ENCODE measurements at places on chromosomes 2 and 18.

GRCh38 chr2:164288235-164288634, 333.0 kb downstream of the GRB14 start:
- DNase-seq, result no peak

DNA sequence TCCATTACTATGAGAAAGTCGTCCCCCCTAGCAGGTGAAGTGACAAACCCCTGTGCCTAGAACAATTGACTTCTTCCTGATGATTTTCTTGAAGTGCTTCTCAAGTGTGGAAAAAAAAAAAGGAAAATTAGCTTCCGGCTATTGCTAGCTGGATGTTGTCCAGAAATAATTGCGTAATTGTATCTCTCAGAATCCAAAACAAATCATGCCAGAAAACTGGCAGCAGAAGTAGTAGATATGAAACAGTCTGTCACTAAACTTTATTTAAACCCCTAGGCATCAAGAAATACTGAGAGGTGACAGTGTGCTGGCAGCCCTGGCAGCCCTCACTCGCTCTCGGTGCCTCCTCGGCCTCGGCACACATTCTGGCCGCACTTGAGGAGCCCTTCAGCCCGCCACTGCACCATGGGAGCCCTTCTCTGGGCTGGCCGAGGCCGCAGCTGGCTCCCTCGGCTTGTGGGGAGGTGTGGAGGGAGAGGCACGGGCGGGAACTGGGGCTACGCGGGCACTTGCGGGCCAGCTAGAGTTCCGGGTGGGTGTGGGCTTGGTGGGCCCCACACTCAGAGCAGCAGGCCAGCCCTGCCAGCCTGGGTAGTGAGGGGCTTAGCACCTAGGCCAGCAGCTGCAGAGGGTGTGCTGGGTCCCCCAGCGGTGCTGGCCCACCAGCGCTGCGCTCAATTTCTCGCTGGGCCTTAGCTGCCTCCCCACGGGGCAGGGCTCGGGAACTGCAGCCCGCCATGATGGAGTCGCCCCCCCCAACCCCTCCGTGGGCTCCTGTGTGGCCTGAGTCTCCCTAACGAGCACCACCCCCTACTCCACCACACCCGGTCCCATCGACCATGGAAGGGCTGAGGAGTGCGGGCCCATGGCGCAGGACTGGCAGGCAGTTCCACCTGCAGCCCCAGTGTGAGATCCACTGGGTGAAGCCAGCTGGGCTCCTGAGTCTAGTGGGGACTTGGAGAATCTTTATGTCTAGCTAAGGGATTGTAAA, 80.5 kb upstream of the ABCA12 start:
- no peak for DNase-seq

- no peak for DNase-seq
Measured at GRCh38 chr2:3280683-3281520, 96.7 kb downstream of the EIPR1 start.

- no peak for DNase-seq
Measured at GRCh38 chr2:219538956-219539788, 4.4 kb downstream of the CHPF start.

- no peak for DNase-seq
Measured at GRCh38 chr2:148459377-148459778, 185.2 kb upstream of the EPC2 start.

- DNase-seq, result no peak
Measured at GRCh38 chr2:231088754-231089153, 32.1 kb downstream of the PSMD1 start.

GRCh38 chr2:195538937-195539336, 118.1 kb upstream of the SLC39A10 start:
- DNase-seq, result no peak

DNA sequence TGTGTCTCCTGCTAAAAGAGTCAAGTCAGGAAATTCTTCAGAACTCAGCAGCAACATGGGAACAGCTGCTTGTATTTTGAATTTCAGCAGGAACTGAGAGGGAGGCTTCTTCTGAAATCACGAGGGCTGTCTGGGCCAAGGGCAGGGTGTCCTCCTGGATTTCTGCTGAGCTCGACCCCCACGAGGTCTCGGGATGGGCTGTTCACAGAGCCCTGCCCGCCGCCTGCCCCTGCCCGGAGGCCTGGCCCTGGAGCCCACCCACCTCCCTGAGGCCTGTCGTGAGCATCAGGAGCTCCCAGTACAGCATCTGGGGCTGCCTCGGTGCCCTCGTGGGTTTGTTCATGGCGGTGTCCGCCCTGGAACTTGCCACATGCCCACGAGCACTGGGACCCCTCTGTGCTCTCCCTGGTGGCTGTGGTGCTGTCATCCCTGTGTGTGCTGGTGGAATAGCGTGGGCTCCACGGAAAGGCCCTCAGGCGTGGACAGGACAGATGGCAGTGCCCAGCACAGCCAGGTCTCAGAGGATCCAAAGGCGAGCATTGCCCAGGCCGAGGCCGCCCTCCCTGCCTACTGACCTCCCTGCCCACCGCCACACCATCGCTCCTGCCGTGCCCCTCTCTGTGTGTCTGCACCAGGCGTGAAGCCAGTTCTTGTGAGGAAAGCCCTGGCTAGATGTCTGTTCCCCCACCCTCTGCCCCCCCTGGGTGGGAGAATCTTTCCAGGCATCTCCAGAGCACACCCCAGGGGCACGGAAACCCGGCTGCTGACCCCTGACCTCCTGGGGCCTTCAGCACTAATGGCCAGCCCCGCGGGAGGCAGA, 25.9 kb downstream of the RAMP1 start:
- peak; percentile 63 for DNase-seq

DNA sequence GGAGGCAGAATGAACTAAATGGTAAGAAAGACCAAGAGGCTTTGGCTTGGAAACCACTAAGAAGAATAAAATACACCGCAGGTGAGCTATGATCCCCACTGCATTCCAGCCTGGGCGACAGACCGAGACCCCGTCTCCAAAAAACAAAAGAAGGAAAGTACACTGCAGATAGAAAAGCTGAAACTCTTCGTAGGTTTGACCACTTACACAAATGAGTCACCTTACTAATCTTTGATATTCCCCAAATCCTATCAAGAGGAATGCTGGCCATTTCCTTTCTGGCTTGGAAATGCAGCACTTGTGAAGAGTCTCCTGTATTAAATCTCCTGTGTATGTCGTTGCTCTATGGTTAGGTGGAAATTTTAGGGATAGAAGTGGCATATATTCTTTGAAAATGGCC, 108.8 kb downstream of the MTCL1 start:
- no peak for DNase-seq

- DNase-seq, result peak; percentile 22
Measured at GRCh38 chr2:20226152-20226545, 1.2 kb upstream of the SDC1 start.

DNA sequence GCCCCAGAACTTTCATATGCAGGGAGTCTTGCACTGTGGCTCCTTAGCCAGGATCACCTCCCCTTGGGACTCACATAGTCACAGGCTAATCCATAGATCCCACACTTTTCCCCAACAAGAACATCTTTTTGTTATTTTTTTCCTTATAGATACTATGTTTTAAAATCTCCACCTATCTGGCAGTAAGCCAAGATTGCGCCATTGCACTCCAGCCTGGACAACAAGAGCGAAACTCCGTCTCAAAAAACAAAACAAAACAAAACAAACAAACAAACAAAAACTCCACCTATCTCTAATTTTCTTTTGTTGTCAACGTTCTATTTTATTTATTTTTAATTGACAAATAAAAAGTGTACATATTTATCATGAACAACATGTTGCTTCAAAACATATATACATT, 141.7 kb downstream of the PDE11A start:
- DNase-seq, result no peak

GRCh38 chr2:62084801-62085200, 111.1 kb upstream of the B3GNT2 start:
- DNase-seq, result no peak

DNA sequence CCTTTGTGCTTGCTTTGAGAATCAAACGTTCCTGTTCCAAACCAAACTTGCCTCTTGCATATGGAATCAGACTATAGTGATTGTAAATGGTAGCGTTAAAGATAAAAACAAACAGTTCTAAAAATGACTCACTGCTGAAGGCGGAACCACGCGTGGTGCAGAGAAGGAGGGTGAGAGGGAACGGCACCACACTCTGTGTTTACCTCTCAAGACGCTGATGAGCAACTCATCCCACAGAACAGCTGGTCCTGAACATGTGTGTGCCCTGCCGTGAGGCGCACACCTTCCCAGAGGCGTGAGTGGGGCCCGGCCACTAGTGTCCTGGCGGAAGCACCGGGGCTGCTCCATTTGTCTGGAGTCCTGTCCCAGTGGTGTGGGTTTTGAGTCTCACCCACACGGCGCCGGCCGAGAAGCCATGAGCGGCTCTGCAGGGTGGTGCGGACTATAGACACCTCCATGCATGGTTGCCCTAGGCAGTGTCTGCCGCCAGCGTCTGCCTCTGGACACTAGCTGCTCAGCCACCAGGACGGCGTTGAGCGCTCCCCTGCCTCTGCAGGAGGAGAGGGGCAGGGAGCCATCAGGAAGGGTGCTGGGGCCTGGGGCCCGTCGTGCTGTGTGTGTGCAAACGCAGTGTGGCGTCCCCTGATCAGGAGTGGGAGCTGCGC, 52.1 kb downstream of the NFATC1 start:
- no peak for DNase-seq

DNA sequence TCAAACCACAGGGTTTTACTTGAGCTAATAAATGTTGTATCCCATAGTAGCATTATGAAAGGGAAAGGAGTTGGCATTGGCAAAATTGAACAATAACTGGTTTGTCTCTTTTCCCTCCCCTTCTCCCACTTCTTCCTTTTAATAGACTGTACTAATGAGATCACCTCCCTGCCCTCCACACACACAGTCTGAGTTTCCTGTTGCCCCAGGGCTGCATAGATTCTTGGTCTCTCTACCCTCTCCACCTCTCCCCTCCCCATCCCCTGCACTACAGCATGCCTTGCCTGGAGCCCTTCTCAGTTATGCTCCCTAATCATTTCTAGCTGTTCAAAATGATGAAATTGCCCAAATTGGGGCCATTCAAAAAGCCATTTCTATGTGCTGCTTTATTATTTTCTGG, 37.2 kb upstream of the NEMP2 start:
- DNase-seq, result no peak

- DNase-seq, result no peak
Measured at GRCh38 chr18:51400721-51401120, 203.2 kb upstream of the MEX3C start.

- no peak for DNase-seq
Measured at GRCh38 chr2:58535990-58536389, 294.9 kb upstream of the FANCL start.

DNA sequence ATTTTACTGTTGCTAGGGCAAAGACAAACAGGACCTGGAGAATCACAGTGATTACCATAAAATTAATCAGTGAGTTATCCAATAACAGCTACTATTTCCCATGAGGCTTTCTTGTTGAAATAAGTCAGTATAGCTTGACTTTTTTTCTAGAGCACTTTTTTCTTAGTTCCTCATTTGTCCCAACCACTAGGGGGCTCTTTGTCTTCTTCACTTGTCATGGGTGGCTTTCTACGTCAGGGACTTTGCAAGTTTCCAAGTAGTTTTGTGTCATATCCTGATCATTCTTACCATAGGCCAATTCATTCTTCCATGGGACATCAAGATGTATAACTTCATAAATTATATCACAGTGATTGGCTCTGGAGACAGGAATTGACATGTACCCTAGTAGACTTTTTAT, 1019.6 kb upstream of the PIK3C3 start:
- no peak for DNase-seq
